ENCODE measurements at places on chromosomes 3 and 15.

DNA sequence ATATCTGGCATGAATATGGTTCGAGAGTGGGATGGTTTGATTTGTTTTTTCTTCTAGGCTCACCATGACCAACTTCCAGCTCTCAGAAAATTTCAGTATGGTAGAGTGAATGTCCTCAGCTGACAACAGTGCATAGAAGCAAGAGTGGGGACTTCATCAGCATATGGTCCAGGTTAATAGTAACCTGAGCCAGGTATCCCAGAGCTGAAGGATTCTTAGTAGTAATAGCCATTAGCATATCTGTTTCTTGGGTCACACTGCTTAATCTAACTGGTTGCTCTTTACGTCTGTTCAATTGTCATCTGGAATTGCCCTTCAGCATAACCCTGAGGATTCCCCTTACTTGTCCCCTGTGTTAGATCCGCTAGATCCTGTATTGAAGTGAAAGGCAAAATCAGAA lies 151.8 kb downstream of the GMNC start:
- no peak for DNase-seq

DNA sequence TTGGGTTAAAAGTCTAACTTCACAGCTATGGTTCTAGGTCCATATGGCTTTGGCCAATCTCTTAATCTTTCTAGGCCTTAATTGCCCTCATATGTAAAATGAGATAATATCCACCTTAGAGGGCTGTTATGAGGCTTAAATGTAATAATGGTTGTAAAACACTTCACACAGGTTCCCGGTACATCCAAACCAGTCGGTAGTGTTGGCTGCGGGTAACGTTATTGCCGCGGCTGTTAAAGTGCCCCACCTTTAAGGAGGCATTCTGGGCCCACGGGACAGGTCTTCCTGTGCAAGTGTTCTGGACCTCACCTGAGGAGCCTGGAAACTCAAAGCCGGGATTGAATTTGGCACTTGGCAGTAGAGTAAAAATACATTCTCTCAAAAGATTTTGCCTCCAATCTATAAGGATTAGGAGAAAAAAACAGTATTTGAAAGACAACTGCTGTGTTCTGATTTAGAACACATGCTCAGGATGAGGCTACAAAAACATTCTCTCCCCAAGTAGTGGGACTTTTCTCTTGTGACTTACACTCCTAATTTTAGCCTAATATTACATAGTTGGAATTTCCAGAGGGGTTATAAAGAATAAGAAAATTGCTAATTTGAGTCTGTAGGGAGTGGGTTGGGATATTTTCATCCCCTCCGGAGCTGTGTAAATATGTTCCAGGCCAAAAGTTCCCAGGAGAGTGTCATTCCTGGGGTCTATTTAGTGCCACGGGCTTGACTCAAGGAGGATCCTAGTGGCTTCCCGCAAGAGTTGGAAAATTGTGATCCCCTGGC lies 44.9 kb upstream of the TSEN2 start:
- no peak for DNase-seq

DNA sequence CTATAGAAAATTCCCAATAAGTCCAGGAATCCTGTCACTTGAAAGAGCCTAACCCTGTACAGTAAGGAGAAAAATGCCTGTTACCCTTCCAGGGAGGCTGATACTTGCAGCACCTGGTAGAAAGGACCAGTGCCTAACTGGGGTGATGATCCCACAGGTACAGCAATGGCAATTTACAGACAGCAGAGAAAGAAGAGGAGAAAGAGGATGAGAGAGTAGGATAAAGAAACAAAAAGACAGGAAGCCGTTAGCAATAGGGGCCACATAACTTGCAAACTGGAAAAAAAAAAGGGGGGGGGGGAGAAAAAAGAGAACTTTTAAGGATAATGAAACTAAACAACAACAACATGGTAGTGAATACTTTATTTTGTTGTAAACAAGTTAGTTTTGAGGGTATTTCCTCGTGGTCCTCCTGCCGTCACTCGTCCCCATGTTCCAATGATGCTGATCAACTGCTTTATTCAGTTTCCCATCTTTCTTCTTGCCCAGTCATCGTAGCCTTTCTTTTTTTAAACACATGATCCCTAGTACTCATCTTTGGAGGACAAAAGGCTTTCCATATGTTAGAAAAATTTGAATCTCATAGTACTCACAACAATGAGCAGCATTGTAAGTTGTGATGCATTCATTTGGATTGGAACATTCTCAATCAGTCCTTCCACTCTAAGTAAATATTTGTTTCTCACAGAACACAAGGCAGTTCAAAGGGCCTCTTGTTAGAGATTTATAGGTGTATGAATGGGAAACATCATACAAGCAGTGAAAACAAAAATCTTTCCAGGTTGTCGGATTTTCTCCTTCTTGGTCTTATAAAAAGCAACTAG lies 8.6 kb downstream of the TM4SF1 start:
- DNase-seq = no peak

- DNase-seq = no peak
These were observed 25.0 kb downstream of the SIDT1 start for GRCh38 chr3:113557374-113557773.

DNA sequence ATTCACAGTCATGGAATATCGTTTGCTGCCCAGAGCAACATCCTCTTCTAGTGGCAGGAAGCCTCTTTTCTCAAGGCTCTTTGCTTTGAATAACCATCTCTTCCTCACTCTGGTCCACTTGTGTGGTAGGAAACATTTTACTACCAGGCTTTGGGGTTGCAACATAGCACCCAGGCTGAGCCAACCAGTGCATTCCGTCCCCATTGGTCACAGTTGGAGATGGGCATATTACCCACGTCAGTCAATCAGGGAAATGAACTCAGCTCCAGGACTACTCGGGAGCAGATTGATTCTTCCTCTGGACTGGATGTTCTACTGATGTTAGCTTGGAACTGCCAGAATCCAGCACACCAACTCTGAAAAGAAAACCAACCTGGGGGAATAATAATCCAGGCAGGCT lies 4.2 kb upstream of the PEX5L start:
- DNase-seq = no peak

- peak; percentile 92 for DNase-seq
These were observed 3.0 kb upstream of the RHO start for GRCh38 chr3:129525341-129525968.

GRCh38 chr3:49747792-49748480 lies 24.2 kb upstream of the GMPPB start:
- DNase-seq = no peak

DNA sequence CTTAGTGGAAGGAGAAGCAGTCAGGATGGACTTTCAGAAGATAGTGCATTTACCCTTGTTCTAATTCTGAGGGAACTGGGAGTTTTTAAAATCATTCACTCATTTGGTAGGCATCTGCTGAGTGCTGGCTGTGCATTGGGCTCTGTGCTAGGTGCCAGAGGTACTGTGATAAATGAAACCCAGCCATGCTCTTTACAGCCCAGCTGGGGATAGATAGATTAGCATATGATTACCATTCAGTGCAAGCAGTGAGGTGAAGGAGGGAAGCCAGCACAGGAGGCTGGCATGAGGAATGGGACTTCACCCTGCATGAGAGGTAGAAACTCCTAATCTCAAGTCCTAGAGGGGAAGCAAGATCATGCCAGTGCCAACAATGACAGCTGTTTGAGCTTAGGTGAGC lies 361.9 kb upstream of the TRIM42 start:
- DNase-seq = no peak

All from inflammatory macrophage (primary cell).